ENCODE measurements at places on chromosomes 4 and X.

- no peak for DNase-seq
These were observed 8.7 kb upstream of the MSANTD1 start for GRCh38 chr4:3239998-3240920.

- DNase-seq: no peak
These were observed 7.8 kb upstream of the PLS3 start for GRCh38 chrX:115553171-115553570.

DNA sequence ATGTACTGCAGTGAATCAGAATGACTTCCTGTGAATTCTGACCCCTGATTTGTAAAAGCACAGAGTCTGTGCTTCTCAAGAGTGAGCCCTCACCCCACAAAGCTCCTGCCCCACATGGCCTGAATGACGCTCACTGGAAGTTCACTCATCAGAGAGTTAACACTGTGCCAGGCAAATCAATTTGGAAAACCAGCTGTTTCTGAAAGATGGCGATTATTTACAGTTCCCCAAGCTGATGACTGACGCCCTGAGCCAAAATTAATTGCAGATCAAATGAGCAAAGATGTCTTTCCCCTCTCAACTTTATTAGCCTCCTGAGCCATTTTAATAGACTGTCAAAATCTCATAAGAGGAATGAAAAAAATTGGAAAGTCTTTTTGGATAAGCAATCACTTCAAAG, 118.0 kb downstream of the SLC2A9 start:
- no peak for DNase-seq

DNA sequence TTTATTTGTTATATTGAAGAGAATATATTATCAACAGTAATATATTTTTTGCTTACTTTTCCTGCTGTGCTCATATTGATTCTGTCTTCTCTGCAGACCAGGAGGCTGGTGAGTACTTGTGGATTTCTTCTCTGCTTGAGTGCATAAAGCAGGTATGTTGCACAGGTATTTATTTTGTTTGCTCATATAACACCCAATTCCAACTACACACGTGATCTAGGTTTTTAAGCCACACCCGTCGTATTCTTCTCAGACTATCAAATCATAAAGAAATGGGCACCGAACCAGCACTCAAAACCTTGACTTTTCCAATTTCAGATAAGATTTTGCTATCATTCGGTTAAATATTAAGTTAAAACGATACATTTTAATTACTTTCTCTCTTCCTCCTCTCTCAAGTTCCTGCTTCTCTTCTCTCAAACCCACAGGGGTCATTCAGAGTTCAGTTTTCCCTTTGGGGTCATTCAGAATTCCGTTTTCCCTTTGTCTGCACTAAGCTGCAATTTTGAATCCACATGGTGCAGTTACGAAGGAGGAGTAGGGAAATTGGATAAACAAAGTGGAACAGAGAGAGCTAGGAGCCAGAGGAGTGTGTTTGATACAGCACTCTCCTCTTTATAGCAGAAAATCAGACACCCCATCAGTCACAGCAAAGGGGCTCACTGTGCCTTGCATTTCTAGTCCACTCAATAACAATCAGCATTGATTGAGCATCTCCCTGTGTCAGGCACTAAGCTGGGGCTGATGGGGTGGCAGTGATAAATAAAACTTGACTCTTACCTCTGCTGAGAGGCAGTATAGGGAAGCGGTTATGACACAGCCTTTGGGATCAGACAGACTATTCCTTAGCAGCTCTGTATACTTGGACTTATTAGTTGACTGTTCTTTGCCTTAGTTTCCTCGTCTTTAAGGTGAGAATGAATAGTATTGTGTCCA, at the start of gene ADH1C:
Gene ADH1C (minus strand): TSS at position 145 of the 936 bp plus-strand sequence. CDS start 71 bp downstream, at position 74.
- no peak for DNase-seq

DNA sequence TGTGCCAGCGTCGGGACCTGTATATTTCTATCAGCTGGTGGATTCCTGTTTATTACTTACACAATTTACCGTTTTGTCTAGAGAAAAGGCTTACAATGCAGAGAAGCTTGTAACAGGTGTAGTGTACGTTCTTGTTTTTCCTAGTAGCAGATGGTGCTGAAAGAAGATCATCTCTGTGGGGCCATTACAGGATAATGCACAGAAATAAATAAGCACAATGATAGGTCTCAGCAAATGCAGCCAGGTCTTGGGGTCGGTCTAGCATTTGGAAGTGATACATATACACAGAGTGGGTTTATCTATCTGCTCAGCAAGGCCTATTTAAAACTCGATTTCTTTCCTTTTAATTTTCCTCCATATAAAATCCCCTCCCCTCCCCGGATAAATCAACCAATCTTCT, 180.9 kb upstream of the LCORL start:
- no peak for DNase-seq

DNA sequence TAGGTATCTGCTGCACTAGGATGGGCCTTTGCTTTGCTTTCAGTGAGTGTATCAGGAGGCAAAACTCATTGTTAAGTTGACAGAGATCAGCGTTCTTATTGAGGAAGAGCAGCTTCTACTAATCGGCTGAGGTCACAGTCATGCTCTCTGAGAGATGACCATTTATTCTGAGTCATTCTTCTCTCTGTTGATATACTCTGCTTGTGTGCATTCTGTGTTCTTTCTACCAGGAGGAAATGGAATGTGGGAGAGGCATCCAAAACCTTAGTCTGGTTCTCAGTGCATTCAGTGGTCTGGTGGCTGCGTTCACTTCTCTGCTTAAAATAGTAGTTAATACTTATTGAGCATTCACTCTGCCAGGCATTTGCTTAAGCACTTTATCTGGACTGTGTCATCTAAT, 66.2 kb downstream of the RRAGB start:
- DNase-seq: no peak

DNA sequence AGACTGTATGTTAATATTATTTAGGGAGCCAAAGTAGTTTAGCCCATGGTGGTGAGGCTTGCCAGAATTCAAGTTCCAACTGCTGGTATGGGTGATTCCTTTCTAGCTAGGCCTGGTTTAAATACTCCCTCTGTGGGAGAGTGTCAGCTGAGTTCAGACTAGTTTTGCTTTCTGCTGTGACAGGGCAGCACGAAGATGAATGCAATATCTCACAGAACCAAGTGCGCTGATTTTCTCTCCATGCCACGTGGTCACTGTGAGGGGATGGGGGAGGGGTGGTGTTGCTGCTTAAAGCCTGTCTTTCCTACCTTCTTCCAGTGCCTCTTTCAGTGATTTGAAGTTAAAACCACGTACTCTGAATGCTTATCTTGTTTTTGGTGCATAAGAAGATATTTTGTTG, 445.7 kb upstream of the CXorf51B start:
- no peak for DNase-seq

DNA sequence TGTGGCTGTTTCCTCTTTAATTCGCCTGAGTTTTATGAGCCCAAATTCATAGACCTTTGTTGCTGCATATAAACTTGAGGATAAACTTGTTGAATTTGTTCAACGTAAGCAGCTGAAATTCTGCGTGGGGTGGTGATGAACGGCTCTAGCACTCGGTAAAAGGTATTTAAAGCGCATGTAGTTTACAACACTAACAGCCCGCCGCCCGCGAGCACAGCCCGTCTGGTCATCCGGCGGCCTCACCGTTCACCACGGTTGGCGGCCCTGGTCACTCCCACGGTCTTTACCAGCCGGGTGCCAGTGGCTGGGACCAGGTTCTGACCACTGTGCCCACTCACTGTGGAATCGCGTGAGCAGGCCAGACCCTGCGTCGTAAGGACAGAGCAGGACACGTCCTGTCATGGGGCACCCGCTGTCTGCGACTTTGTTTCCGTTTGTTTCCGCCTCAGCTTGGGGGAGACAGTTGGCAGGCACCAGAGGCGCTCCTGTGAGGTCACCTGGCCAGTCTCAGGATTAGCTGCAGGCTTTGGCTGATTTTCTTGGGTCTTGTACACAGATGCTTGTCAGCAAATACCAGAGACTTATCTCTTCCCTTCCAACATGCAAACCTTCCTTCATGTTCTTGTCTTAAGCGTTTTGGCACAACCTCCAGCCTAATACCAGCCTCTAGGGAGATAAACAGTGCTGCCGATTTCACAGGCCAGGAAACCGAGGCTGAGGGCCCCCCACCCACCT, 36.8 kb upstream of the SPON2 start:
- DNase-seq: no peak

- DNase-seq: no peak
These were observed 106.2 kb upstream of the SMAD1 start for GRCh38 chr4:145375416-145375815.

DNA sequence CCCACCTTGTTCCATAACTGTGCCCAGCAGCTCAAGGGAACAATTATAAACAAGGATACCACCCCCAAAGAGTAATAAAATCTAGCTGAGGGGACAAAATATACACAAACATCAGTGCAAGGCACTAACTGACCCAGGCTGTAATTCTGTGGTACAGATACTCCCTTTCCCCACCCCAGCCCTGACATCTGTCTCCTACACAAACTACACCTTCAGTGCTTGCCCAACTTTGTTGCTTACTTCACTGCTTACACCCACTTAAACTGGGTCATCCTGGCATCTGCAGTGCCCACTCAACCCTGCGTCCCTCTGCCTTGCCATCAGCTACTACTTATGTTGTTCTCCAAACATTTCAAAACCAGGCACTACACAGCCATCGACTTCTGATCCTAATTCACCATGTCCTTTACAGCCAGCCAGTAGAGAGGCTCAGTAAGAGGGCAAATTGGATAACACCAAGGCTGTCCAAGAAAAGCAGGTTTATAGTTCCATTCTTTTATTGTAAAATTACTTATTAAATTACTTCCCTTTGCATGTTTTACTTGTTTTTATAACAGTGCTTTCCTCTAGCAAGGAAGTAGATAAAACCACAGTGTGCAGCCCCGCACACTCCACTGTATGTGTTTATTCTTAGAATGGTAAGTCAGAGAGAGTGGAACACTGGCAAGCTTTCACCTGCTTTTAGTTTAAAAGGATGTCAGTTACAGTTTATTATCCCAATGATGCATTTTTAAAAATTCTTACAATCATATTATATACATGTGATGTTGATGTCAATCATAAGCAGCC, 149.6 kb downstream of the INPP4B start:
- no peak for DNase-seq

DNA sequence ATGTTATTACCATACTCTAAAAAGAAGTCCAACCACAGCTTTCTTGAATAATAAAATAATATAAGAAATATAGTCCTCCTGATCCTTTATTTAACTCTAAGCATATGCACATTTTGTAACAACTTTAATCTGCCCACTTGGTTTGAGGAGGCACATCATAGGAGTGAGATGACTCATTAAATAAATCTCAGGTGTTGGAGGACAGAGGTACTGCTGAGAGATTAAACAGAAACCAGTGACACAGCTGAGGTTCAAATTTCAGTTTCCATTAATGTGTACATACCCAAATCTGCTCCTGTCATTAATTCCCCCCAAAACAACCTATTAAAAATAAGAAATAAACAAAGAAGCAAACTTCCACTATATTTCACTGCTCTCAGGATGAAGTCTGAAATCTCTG, 211.0 kb downstream of the KCTD8 start:
- DNase-seq: no peak

DNA sequence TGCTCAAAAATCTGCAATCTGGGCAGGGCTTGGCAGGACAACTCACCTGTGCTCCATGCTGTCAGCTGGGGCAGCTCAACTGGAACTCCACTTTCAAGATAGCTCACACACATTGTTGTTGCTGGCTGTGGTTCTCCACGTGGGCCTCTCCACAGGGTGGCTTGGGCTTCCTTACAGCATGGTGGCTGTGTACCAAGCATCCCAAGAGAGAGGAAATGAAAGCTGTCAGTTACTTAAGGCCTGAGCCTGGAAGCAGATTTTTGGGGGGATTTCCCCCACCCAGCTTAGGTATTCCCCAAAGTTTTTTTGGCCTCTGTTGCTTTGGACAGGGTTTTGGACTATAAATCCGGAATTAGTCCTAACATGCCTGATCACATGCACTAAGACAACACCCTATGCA, 81.0 kb downstream of the BCOR start:
- DNase-seq: no peak

DNA sequence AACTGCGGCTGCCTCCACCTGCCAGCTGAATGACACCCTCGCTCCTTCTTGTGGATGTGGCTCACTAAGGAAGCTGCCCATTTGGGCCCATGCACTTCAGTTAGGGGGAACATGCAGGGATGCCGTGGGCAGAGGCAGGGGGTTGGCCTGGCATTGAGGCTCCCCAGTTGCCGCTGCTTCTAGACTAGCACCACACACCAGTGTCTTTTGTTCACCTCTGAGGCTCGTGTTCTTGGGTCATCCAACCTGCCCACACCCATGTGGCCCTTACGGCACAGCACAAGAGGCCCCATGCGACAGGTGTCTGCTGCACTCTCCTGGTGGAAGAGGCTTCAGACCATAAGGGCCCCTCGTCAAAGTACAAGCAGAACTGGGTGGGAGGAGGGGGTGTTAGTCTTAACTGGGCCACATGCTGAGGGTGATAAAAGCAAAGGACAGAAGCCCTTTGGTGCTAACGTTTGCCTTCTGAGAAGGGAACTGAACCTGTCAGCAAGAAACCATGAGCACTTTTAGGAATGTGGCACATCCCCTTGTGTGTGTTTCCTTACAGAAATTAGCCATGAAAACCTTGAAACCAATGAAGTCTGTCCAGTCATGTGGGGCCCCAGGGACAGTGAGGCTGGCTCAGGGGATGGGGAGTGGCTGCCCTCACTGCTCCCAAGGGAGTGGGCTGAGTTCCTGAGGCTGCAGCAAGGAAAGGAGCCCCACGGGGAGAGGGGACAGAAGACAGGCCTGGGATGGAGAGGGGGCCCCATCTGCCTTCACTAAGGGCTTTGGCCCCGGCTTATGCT, 39.2 kb downstream of the MAP7D3 start:
- no peak for DNase-seq

DNA sequence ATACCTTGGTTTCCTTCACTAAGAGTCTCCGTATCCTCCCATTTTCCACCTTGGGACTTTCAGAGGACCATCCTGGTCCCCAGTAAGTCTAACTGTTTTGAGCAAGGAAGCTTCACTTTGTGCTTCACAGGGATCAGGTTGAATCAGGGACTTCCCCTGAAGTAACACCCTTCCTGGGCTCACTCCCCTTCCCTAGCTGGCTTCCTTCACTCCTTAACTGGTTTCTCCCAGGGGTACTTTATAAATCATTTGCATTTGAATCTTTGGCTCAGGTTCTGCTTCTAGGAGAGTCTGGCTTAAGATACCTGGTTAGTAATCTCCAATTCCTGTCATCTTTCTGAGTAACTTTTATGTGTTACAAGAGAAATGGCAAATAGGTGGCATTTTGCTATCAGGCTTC, 24.5 kb upstream of the GRIA2 start:
- DNase-seq: no peak

DNA sequence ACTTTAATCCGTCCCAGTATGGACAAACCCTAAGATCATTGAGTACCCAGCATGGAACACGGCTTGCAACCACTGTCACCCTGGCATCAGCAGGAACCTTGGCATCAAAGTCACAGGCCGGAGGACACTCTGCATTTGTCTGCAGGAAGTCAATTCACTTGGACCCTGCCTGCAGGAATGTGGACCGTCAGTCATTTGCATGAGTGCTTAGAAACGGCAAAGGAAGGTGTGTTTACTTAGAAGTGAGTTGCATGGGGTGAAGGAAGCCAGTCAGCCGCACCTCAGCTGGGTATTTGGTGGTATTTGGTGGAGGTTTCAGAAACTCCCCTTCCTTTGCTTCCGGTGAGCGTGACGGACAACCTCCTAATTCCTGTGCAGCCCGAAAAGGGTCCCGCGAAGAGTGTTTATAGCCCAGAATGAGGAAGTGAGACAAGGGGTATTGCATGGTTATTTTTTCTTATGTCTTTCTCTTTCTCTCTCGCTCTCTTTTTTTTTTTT, 15.5 kb downstream of the P2RY8 start:
- no peak for DNase-seq
